ENCODE measurements at places on chromosomes 11 and 22.
A peak's percentile ranks its signal among the peaks of the same experiment; 100 is the strongest.

DNA sequence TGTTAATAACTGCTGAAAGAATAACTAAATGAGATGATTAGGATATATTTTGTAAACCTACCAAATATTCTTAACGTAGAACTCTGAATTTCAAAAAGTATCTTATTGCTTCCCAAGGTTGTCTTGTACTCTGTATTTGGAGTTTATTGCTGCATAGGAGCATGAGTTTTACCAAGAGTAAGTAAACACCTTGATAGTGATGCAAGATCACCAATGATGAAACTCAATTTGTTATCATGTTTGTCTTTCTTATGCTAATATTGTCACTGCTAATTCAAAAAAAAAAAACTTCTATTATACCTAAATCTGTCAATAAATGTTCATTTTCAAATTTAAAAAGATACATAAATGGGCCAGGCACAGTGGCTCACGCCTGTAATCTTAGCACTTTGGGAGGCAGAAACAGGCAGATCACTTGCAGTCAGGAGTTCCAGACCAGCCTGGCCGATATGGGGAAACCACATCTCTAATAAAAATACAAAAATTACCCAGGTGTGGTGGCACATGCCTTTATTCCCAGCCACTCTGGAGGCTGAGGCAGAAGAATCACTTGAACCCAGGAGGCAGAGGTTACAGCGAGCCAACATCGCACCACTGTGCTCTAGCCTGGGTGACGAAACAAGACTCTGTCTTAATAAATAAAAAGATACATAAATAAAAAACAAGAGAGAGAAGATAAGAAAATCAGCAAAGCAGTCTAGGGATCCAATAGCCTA is 23.4 kb upstream of the PLAAT2 start:
- no peak for DNase-seq

DNA sequence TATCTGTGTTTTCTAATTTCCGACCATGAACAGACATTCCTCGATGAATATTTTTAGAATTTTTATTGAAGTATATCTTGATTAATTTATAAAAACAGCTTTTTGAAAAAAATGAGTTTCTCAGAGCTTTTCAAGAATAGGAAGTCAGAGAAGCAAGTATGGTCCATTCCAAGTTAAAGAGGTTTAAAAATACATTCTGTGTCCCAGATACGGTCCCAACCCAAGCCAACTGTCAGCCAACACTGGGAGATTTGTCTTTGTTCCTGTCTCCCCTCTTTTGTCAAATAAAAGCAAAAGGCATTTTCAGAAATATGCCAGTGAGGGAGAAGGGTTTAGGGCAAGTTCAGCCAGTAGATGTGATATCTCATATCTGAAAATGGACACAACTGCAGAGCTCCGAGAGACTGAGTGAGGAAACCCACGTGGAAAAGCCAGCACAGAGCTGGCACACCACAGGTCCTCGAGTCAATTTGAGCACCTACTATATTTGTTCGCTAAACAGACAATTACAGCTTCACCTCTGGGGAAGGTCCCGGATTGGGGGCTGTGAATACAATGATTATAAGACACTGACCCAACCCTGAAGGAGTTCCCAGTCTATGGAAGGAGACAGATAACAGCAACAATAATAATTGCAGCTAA is 59.8 kb downstream of the C11orf91 start:
- DNase-seq = no peak

DNA sequence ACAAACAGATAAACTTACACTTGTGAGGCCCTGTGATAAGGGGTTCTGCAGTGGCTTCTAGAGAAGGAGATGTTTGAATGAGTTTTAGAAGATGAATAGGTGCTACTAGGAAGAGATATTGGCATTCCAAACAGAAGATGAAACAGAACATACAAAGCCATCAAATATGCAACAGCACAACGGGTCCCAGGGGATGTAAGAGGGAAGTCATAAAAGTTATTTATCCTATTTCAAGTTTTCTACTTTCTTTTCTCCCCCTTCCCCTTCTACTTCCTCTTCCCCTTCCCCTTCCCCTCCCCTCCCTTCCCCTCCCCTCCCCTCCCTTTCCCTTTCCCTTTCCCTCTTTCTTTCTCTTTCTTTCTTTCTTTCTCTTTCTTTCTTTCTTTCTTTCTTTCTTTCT is 94.9 kb upstream of the CADM1 start:
- DNase-seq = no peak

GRCh38 chr11:128482512-128483191 is 104.7 kb downstream of the ETS1 start:
- DNase-seq = peak; percentile 59

- no peak for DNase-seq
These were observed 1825.0 kb upstream of the RAG2 start for GRCh38 chr11:38423042-38423441.

- DNase-seq = no peak
These were observed 77.1 kb downstream of the SCUBE1 start for GRCh38 chr22:43266076-43266475.

DNA sequence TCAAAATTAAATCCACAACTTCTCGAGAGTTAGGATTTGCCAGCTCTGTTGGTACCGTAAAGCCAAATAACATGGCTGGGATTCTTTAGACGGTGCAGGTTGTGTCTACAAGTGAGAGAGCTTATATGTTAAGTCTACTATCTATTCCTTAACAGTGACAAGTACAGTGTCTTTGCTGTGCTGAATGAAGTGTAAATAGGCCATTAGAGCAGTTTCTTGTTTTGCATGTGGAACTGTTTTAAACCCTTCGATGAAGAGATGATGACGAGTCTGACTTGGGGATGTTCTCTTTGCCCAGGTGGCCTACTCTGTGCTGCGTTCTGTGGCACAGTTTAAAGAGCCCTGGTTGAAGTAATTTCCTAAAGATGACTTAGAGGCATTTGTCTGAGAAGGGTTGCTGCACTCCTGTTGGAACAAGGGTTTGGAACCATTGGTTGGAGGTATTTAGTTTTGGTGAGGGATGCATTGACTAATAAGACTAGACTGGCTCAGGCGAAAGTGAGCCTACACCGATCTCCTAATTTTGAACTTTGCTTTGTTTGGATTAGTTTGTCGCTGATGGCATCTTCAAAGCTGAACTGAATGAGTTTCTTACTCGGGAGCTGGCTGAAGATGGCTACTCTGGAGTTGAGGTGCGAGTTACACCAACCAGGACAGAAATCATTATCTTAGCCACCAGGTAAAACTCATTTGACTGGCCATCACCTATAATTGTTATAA is 988 bp downstream of the RPS3 start:
- no peak for DNase-seq

DNA sequence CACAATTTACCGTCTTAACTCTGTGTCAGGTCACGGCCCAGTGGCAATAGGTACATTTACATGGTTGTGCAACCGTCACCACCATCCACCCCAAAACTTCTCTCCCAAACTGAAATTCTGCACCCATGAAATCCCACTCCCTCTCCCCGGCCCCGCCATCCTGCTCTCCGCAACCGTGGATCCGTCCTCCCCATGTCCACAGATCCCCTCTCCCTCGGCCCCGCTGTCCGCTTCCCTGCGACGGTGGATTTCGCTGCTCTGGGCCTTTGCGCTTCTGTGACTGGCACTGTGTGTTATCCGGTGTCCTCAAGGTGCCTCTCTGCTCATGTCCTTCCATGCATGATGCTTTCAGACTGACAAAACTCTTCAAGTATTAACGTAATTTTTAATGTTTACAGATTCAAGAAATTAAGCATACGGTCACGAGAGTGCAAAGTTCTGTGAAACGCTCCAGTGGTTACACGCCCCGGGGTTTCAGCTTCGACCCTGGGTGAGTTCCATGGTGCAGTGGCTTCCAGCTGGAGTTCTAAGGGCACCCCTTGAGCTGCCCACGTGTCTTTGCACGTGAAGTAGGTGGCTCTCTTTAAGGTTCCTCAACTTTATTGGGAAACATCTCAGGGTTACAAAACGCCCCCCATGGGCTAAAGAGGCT is 76.4 kb downstream of the KCNQ1 start:
- no peak for DNase-seq

DNA sequence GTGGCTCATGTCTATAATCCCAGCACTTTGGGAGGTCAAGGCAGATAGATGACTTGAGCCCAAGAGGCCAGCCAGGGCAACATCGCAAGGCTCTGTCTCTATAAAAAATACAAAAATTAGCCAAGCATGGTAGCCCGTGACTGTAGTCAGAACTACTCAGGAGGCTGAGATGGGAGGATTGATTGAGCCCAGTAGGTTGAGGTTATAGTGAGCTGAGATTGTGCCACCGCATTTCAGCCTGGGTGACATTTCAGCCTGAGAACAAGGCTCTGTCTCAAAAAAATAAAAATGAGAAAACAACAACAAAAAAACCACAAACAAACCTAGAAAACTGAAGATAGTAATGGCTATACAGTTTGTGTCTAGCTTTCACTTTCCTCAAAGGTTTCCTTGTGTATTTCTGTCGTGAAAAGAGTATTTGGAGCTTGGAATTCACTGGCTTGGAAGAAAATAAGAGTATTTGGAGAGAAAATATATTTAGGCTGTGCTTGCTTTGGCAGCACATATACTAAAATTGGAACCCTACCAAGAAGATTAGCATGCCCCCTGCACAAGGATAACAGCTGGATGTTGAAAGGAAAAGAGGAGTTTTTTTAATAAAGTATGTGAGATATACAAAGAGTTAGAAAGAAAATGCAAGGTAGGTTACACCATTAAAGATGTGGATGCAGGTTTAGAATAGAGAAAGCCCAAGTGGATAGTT is 3.9 kb upstream of the BIRC3 start:
- no peak for DNase-seq

- no peak for DNase-seq
These were observed 14.4 kb upstream of the SORL1 start for GRCh38 chr11:121437686-121438078.

- no peak for DNase-seq
These were observed 1221.7 kb downstream of the BRD1 start for GRCh38 chr22:48605856-48606481.

DNA sequence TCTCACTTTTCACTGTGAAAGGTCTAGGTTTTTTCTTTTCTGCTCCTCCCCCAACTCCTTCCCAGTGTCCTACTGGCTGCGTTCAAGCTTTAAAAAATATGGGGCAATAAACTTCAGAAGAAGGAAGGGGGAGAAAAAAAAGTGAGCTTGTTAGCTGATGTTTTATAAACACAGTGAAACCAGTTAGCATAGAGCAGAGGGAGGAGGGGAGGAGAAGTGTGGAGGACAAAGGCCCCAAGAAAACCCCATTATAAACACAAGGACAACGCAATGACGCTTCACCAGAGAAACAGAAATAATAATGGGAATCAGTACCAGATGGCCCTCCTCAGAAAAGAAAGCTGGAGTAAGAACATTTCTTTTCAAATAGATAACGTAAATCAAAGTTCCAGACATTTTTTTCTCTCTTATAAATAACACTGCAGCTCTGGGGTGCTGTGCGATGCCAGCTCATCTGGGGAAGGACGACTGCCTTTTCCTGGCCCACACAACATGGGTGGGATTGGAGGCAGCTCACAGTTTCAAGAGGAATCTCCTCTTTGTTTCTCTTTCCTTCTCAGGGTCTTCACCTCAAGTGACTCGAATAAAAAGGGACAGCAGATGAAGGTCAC is 235.4 kb upstream of the NARS2 start:
- DNase-seq = no peak

- no peak for DNase-seq
These were observed 82.7 kb downstream of the GGT1 start for GRCh38 chr22:24685531-24686190.

DNA sequence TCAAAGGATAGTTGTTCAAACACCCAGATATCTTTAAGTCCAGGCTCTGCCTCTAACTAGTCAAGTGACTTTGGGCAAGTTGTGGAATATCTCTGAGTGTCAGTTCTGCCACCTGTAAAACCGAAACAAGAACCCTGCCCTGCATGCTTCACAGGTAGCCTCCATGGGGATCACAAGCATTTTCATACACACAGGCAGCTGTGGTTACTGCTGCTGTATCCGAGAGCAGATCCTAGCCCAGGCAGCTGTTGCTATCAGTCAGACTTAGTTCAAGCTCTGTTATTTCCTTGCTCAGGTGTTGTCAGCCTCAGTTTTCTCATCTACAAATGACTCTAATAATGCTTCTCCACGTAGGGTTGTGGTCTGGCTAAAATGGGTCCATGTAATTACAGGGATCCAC is 6.5 kb upstream of the RASD2 start:
- no peak for DNase-seq

DNA sequence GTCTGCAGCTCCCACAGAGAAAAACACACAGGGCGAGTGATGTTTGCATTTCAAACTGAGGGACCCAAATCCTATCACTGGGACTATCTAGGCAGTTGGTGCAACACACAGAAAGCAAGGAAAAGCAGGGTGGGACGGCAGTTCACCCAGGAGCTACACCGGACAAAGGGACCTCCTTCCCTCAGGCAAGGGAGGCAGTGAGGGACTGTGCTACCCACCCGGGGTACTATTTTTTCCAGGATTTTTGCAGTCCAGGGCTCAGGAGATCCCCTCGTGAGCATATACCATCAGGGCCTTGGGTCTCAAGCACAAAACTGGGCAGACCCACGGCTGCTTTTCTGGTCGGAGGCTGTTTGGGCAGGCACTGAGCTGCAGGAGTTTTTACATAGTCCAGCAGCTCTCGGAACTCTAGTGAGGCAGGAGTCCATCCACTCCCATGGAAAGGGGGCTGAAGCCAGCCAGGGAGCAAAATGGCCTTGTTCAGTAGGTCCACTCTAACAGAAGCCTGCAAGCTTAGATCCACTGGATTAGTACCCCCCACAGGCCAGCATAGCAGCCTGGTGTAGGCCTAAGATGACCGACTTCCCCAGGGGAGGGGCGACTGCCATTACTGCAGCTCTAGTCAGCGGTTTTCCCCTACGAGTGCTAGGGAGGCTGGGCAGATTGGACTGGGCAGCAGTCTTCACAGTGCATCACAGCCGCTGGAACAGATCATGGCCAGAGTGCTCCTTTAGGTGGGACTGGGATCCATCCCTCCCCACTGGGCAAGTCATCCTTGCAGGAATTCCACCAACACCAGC is 28.2 kb downstream of the CARD18 start:
- DNase-seq = no peak

DNA sequence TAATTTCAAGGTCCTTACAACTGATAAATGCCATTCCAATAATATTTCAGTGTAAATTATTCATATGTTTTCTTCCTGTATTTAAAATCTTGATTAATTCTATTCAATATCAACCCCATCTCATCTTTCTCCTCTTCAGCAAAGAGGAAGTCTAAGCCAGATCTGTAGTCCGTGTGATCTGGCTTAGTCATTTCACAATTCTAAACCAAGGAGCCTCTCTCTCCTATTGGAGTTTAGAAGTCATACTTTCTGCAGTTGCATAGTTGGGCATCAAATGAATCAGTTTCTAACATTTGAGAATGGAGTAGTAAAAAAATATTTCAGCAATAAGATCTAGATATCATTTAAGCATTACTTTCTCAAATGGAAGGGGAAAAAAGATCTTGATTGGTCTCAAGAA is 354.9 kb downstream of the JRKL start:
- DNase-seq = no peak

- DNase-seq = no peak
These were observed 16.4 kb upstream of the CASP4 start for GRCh38 chr11:104984808-104985207.

DNA sequence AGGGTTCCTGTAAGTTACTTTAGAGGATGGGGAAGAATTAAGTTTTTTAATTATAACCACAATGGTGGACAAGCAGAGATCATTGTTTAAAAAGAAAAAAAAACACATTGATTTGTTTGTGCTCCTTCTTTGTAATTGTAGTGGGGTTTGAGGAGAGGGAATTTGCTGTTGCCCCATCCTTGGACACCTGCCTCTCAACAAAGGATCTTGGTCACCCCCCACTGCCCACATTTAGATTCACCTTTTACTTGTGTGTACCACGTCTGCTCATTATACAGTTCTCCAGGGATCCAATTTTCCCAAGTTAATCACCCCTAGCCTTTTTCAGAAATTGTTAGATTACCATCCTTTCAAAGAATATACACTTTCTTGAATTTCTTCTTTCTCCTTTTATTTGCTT is 53.0 kb downstream of the DNAJC24 start:
- no peak for DNase-seq
